Panc1 (cell line): ENCODE measurements at places on chromosomes 6 and 20.

GRCh38 chr6:79196912-79197311 lies 37.6 kb downstream of the HMGN3 start:
- no peak for DNase-seq

- DNase-seq = no peak
Observed at GRCh38 chr6:148440877-148441453, 98.3 kb downstream of the SASH1 start.

DNA sequence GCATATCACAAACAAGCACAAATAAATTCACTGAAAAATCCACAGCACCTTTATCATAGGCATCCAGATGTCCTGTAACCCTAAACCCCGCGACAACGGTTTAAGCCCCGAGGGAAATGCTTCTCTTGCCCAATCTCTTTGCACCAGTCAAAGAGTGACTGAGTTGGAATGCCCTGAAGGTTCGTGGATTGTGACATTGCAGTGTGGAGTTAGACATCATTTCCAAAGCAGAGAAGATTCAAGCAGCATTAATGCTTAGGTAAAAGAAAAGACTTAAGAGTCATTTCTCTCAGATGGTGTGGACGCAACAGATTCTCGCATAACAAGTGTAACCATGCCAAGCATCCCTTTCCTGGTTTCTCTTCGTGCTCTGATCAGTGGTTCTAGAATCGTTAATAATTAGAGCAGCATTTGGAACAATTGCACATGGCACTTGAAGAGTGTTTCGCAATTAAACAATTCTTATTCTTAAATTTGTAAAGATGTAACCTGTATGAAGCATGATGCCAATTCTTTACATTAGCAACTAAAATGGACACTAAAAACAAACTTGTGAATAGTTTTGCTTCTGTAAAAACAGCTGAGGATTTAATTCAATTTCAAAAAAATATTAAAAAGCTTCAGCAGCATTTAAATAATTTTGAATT lies 121.6 kb downstream of the HIVEP2 start:
- no peak for DNase-seq

- DNase-seq = no peak
Observed at GRCh38 chr6:38179300-38179699, 359.8 kb downstream of the ZFAND3 start.

DNA sequence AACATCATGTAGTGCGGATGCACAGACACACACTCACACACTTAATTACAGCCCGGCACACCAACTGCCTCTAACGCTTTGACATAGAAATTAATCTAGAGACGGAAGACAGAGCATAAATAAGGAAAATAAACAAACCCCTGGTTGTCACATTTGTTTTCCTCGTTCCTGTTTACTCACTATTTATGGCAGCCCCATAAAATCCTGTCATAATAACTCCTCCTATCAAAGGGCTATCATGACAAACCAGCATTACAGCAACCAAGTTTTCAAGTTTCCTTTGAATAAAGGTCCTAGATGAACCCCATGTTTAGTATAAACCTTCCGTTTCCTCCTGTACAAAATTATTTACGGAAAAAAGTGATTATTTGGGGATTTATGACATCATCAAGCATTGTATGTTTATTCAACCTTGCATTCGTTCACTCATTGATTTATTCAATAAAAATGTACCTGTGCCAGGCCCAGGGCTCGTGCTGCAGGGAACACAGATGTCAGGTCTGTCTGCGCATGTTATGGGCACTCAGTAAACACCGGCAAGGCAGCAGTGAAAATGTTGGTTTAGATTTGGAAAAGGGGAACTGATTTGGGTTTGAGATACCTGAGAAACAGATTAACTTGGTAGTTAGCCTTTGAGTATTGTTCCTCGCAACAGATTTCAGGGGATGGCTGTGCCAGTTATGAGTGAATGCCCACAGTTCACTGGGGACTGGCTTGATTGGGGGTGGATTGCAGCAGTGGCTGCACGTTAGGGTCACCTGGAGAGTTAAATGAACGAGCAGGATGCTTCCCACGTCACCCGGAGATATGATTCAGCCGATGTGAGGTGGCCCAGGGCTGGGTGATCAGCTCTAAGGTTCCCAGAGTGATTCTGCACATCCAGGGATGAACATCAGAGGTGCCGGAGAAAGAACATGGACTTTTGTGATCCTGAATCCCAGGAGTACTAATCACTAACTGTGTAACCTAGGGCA lies 295.3 kb upstream of the FOXQ1 start:
- DNase-seq = no peak

DNA sequence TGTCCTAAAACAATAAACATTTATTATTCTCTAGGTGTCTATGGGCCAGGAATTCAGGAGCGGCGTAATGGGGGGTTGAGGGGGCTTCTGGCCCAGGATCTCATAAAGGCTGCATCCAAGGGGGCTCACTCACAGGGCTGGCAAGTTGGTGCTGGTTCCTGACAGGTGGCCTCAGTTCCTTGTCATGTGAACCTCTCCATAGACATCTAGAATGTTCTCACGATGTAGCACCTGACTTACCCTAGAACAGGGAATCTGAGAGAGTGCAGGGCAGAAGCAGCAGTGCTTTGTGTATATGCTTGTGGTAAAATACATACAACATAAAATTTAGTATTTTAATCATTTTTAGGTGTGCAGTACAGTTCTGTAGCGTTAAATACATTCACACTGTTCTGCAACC lies 57.1 kb downstream of the PHF20 start:
- DNase-seq = no peak

DNA sequence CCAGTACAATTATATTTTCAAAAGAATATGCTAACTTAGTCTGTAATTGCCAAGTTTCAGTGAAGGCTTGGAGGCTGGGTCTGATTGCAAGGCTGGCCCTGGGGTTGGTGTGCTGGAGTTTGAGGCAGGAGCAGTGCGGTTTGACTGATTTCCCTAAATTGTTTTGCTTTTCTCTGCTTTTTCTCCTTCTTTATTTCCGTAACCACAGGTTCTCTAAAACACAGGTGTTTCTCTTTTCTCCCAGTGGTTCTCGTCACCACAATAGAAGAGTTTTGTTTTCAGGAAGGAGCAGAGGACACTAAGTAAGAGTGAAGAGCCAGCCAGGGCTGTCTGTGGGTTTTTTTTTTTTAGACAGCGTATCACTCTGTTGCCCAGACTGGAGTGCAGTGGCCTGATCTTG lies 8.2 kb upstream of the SNX9 start:
- DNase-seq = no peak

DNA sequence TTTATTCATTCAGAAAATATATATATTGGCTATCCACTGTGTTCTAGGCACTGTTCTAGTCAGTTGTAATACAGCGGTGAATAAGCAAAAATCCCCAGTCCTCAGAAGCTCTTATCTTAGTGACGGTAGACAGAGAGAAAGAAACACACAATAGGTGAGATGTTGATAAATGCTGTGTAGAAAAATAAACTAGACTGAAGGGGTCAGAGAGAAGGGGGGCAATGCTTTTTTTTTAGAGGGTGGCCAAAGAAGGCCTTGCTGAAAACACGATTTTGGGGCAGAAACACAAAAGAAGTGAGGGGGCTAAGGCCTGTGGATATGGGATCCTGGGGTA lies 68.0 kb upstream of the MBOAT1 start:
- DNase-seq = no peak
